Tibial artery (tissue), 4 donors: ENCODE measurements at places on chromosomes 4 and X.

- H3K4me1 ChIP-seq: no peaks in the 10 kb centered on the region
- no peaks in the 10 kb centered on the region for H3K27me3 ChIP-seq
Measured at GRCh38 chr4:80423553-80424224, 88.2 kb downstream of the CFAP299 start.

DNA sequence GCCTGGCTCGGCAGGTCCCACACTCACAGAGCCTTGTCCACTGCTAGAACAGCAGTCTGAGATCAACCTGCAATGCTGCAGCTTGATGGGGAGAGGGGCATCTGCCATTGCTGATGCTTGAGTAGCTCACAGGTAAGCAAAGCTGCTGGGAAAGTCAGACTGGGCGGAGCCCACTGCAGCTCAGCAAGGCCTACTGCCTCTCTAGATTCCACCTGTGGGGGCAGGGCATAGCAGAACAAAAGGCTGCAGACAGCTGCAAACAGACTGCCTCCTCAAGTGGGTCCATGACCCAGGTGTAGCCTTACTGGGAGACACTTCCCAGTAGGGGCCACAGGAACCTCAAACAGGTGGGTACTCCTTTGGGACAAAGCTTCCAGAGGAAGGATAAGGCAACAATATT, 110.6 kb upstream of the ADAMTS3 start:
- no peak overlapping the region for H3K4me3 ChIP-seq
- H3K27ac ChIP-seq: no peak overlapping the region
- H3K4me1 ChIP-seq: no peaks in the 10 kb centered on the region
- H3K27me3 ChIP-seq: no peaks in the 10 kb centered on the region
- H3K36me3 ChIP-seq: no peaks in the 10 kb centered on the region

- no peaks in the 10 kb centered on the region for H3K36me3 ChIP-seq
- no peak overlapping the region for H3K27ac ChIP-seq
- no peaks in the 10 kb centered on the region for H3K4me1 ChIP-seq
Measured at GRCh38 chr4:14434916-14435315, 567.4 kb upstream of the CPEB2 start.

- H3K4me1 ChIP-seq: no peaks in the 10 kb centered on the region
- no peaks in the 10 kb centered on the region for H3K27me3 ChIP-seq
- no peak for DNase-seq
- H3K27ac ChIP-seq: no peak overlapping the region
Measured at GRCh38 chrX:154661899-154662298, 8.5 kb upstream of the CTAG2 start.

- DNase-seq: no peak
- no peaks in the 10 kb centered on the region for H3K36me3 ChIP-seq
- no peak overlapping the region for H3K27ac ChIP-seq
Measured at GRCh38 chrX:40832723-40833122, 97.4 kb upstream of the MED14 start.

DNA sequence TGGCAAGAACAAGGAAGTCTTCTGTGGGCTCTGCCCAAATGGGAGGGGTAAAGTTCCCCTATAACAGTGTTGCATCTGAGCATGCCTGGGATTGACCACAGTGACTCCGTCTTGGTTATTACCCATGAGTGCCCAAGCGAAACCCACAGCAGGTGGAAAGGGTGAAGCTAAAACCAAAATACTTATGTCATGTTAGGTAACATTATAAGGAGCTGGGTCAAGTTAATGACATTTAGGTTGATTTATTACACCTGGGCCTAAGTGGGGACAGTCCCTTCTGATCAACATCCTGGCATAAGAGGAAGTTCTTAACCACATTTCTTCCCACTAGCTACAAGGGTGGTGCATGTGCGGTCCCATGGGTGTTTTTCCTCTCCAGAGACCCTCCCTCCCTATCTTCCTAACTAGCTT, 1.3 kb upstream of the ZNF732 start:
- DNase-seq: no peak
- no peaks in the 10 kb centered on the region for H3K4me1 ChIP-seq
- H3K27me3 ChIP-seq: peaks cover 12% of the 10 kb centered on the region
- no peak overlapping the region for H3K4me3 ChIP-seq
- no peaks in the 10 kb centered on the region for H3K36me3 ChIP-seq

- no peak overlapping the region for H3K27ac ChIP-seq
- no peaks in the 10 kb centered on the region for H3K4me1 ChIP-seq
- no peak for DNase-seq
- no peaks in the 10 kb centered on the region for H3K27me3 ChIP-seq
- no peak overlapping the region for H3K4me3 ChIP-seq
Measured at GRCh38 chrX:71439896-71440295, 73.7 kb downstream of the TAF1 start.

- no peaks in the 10 kb centered on the region for H3K27me3 ChIP-seq
- peaks cover 4% of the 10 kb centered on the region for H3K4me1 ChIP-seq
- no peak overlapping the region for H3K4me3 ChIP-seq
- DNase-seq: no peak
- H3K27ac ChIP-seq: no peak overlapping the region
Measured at GRCh38 chr4:26263165-26263564, 57.6 kb upstream of the RBPJ start.

GRCh38 chrX:50158593-50158992, 42.2 kb downstream of the AKAP4 start:
- no peak for DNase-seq
- H3K27me3 ChIP-seq: no peaks in the 10 kb centered on the region
- H3K4me1 ChIP-seq: no peaks in the 10 kb centered on the region
- H3K4me3 ChIP-seq: no peak overlapping the region
- H3K36me3 ChIP-seq: no peaks in the 10 kb centered on the region
